Suprapubic skin (tissue), 4 donors: ENCODE measurements at places on chromosomes 1 and 21.

GRCh38 chr1:164731161-164731876, 172.3 kb downstream of the PBX1 start:
- DNase-seq, result no peak
- H3K27ac ChIP-seq, result no peak overlapping the region
- H3K4me3 ChIP-seq, result no peak overlapping the region
- no peaks in the 10 kb centered on the region for H3K36me3 ChIP-seq
- peaks cover 4% of the 10 kb centered on the region for H3K4me1 ChIP-seq

DNA sequence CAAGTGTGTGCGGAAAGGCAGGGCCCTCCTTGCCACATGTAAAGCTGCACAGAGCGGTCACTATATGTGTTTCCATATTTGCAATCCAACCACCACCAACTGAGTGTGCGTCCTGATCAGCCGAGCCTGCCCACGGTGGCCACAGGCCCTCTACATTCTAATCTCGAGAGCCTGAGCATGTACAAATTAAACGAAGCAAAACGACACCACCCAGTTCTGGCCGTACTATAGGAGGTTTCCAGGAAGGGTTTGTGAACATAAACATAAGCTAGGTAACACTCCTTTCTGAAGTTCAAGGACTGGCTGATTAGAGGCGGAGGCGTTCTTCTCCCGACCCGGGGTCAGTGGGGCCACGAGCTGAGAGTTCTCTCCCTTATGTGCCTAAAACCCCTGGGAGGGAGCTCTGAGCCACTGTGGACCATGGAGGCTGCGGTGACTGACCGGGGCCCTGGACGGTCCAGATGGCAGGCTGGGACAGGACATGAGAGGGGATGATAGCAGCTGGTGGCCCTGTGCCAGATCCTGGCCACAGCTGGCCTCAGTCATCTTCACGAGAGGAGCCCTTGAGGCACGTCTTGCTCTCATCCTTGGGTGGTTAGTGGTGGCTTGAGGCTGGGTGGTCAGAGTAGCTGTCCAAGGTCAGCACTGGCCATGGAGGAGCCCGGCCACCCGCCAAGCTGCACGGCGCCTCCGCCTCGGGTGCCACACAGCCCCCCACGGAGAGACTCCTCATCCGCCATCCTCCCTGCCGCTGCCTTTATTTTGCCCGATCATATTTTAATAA, 39.1 kb upstream of the TRAPPC10 start:
- H3K27me3 ChIP-seq, result no peaks in the 10 kb centered on the region
- H3K4me3 ChIP-seq, result no peak overlapping the region
- peaks cover 8% of the 10 kb centered on the region for H3K4me1 ChIP-seq
- no peak for DNase-seq
- H3K36me3 ChIP-seq, result peaks cover 60% of the 10 kb centered on the region
- no peak overlapping the region for H3K27ac ChIP-seq

- H3K4me1 ChIP-seq, result no peaks in the 10 kb centered on the region
- H3K36me3 ChIP-seq, result no peaks in the 10 kb centered on the region
- no peak overlapping the region for H3K27ac ChIP-seq
- no peak for DNase-seq
- no peaks in the 10 kb centered on the region for H3K27me3 ChIP-seq
Observed at GRCh38 chr1:152699746-152700145, 1.6 kb downstream of the LCE2A start.

DNA sequence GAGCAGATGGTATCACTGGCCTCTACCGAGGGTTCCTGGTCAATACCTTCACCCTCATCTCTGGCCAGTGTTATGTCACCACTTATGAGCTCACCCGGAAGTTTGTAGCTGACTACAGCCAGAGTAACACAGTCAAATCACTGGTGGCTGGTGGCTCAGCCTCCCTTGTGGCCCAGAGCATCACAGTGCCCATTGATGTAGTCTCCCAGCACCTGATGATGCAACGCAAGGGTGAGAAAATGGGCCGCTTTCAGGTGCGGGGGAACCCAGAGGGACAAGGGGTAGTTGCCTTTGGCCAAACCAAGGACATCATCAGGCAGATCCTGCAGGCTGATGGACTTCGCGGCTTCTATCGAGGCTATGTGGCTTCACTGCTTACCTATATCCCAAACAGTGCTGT, 6.1 kb downstream of the SLC25A44 start:
- H3K27ac ChIP-seq, result no peak overlapping the region
- no peak for DNase-seq
- H3K36me3 ChIP-seq, result peaks cover 15% of the 10 kb centered on the region
- no peak overlapping the region for H3K4me3 ChIP-seq
- peaks cover 10% of the 10 kb centered on the region for H3K4me1 ChIP-seq
- no peaks in the 10 kb centered on the region for H3K27me3 ChIP-seq

GRCh38 chr1:159581422-159581821, 6.2 kb upstream of the APCS start:
- no peaks in the 10 kb centered on the region for H3K27me3 ChIP-seq
- H3K27ac ChIP-seq, result no peak overlapping the region
- no peak for DNase-seq
- H3K4me1 ChIP-seq, result no peaks in the 10 kb centered on the region

- DNase-seq, result no peak
- no peaks in the 10 kb centered on the region for H3K27me3 ChIP-seq
- H3K4me1 ChIP-seq, result peaks cover 22% of the 10 kb centered on the region
- peaks cover 23% of the 10 kb centered on the region for H3K36me3 ChIP-seq
- no peak overlapping the region for H3K4me3 ChIP-seq
Observed at GRCh38 chr1:5944843-5945167, 47.4 kb downstream of the NPHP4 start.

GRCh38 chr21:25541042-25541441, 66.2 kb downstream of the MRPL39 start:
- H3K27ac ChIP-seq, result no peak overlapping the region
- DNase-seq, result no peak
- no peaks in the 10 kb centered on the region for H3K36me3 ChIP-seq
- H3K4me3 ChIP-seq, result no peak overlapping the region
- H3K27me3 ChIP-seq, result no peaks in the 10 kb centered on the region
- H3K4me1 ChIP-seq, result no peaks in the 10 kb centered on the region

- H3K36me3 ChIP-seq, result no peaks in the 10 kb centered on the region
- H3K4me3 ChIP-seq, result peak overlapping the region; percentile 22
- no peak for DNase-seq
- H3K27me3 ChIP-seq, result no peaks in the 10 kb centered on the region
- peaks cover 64% of the 10 kb centered on the region for H3K4me1 ChIP-seq
Observed at GRCh38 chr1:61120246-61120840, 38.0 kb downstream of the NFIA start.

DNA sequence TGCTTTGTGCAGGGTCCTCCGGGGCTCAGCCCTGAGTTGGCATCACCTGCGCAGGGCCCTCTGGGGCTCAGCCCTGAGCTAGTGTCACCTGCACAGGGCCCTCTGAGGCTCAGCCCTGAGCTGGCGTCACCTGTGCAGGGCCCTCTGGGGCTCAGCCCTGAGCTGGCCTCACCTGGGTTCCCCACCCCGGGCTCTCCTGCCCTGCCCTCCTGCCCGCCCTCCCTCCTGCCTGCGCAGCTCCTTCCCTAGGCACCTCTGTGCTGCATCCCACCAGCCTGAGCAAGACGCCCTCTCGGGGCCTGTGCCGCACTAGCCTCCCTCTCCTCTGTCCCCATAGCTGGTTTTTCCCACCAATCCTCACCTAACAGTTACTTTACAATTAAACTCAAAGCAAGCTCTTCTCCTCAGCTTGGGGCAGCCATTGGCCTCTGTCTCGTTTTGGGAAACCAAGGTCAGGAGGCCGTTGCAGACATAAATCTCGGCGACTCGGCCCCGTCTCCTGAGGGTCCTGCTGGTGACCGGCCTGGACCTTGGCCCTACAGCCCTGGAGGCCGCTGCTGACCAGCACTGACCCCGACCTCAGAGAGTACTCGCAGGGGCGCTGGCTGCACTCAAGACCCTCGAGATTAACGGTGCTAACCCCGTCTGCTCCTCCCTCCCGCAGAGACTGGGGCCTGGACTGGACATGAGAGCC, 22.7 kb downstream of the COL6A1 start:
- H3K27ac ChIP-seq, result no peak overlapping the region
- peak; percentile 74 for DNase-seq
- H3K36me3 ChIP-seq, result peaks cover 46% of the 10 kb centered on the region
- H3K4me3 ChIP-seq, result no peak overlapping the region
- no peaks in the 10 kb centered on the region for H3K4me1 ChIP-seq

- DNase-seq, result peak; percentile 20
- no peaks in the 10 kb centered on the region for H3K4me1 ChIP-seq
- H3K27me3 ChIP-seq, result peaks cover 84% of the 10 kb centered on the region
- H3K4me3 ChIP-seq, result no peak overlapping the region
- H3K36me3 ChIP-seq, result no peaks in the 10 kb centered on the region
Observed at GRCh38 chr1:11487196-11487751, 8.3 kb downstream of the DISP3 start.

DNA sequence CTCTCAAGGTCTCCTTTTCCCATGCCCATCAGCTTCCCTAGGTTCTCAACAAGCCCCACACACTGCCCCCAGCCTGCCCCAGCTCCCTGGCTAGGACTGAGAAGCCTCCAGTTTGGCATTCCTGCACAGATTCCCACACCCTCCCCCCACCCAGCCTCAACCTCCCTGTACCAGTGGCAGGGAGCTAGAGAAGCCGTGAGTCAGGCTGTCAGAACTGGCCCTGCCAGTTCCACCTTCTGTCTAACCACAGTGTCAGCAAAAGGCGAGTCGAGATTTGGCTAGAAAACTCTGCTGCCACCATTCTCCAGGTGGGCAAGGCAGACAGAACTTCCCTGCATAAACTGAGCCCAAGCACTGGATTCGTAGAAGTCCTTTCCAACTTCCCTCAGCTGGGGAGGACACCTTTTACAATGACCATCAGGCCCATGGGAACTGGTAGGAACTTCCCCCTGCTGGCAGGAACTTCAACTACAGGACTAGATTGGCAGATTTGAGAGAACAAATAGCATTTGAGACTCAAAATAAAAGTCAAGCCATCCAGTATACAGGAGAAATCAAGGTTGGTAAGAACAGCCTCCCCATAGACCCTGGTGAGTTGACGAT, 31.0 kb downstream of the TNNT2 start:
- H3K4me1 ChIP-seq, result peaks cover 40% of the 10 kb centered on the region
- H3K27ac ChIP-seq, result peak overlapping the region; percentile 66
- no peak for DNase-seq

GRCh38 chr1:171935086-171935485, 93.8 kb downstream of the DNM3 start:
- no peaks in the 10 kb centered on the region for H3K27me3 ChIP-seq
- H3K27ac ChIP-seq, result no peak overlapping the region
- no peaks in the 10 kb centered on the region for H3K4me1 ChIP-seq
- no peak for DNase-seq
- H3K36me3 ChIP-seq, result no peaks in the 10 kb centered on the region
- H3K4me3 ChIP-seq, result no peak overlapping the region

DNA sequence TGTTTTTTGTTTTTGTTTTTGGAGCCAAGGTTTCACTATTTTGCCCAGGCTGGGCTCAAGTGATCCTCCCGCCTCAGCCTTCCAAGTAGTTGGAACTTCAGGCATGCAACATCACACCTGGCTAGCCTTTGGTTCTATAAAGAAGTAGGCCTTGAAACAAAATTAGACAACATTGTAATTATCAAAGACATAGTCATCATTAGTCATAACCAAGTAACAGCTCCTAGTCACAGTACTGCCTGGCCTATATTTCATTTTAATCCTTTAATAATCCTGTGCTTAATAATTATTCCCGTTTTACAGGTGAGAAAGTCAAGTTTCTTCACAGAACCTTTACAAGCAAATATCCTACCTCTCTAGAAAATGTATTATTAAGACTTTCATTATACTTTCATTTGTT, 52.3 kb upstream of the TBX15 start:
- no peaks in the 10 kb centered on the region for H3K27me3 ChIP-seq
- peaks cover 19% of the 10 kb centered on the region for H3K36me3 ChIP-seq
- no peak overlapping the region for H3K4me3 ChIP-seq
- H3K4me1 ChIP-seq, result peaks cover 1% of the 10 kb centered on the region
- no peak for DNase-seq
- H3K27ac ChIP-seq, result no peak overlapping the region

DNA sequence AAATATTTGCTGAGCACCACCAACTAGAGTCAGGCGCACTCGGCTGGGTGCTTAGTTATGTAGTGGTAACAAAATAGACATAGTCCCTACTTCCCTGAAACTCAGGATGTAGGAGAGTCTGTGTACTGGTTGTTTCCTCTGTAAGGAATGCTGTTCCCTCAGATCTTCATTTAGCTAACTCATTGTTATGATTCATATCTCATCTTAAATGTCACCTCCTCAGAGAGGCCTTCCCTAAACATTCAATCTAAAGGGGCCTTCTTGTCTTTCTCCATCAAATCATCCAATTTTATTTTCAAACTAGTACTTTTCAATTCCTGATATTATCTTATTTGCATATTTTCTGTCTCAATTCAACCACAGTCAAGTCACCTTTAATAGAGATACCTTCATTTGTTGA, 132.9 kb downstream of the PIK3R3 start:
- no peak for DNase-seq
- H3K4me3 ChIP-seq, result no peak overlapping the region
- no peak overlapping the region for H3K27ac ChIP-seq

- no peaks in the 10 kb centered on the region for H3K27me3 ChIP-seq
- H3K27ac ChIP-seq, result peak overlapping the region; percentile 87
- H3K4me1 ChIP-seq, result peaks cover 42% of the 10 kb centered on the region
Observed at GRCh38 chr1:228737601-228738041, 2.3 kb downstream of the RHOU start.

DNA sequence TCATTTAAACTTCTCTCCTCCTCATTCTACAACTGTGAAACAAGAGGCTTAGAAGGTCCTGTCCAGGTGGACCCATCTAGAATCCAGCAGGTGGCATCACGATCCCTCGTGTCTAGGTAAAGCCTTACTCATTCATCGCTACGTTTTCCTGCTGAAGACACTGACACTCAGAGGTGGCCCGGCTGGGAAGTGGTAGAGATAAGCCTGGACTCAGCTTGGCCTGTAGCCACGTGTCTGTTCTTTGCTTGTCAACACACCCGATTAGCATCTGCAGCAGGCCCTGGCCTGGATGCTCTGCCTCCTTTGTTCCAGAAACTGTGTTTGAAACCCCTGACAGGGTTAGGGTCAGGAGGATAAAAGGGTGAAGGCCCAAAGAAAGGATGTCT, 43.4 kb downstream of the PARP1 start:
- no peak overlapping the region for H3K4me3 ChIP-seq
- DNase-seq, result no peak
- no peaks in the 10 kb centered on the region for H3K4me1 ChIP-seq
- H3K36me3 ChIP-seq, result peaks cover 96% of the 10 kb centered on the region
- H3K27ac ChIP-seq, result no peak overlapping the region
- no peaks in the 10 kb centered on the region for H3K27me3 ChIP-seq

DNA sequence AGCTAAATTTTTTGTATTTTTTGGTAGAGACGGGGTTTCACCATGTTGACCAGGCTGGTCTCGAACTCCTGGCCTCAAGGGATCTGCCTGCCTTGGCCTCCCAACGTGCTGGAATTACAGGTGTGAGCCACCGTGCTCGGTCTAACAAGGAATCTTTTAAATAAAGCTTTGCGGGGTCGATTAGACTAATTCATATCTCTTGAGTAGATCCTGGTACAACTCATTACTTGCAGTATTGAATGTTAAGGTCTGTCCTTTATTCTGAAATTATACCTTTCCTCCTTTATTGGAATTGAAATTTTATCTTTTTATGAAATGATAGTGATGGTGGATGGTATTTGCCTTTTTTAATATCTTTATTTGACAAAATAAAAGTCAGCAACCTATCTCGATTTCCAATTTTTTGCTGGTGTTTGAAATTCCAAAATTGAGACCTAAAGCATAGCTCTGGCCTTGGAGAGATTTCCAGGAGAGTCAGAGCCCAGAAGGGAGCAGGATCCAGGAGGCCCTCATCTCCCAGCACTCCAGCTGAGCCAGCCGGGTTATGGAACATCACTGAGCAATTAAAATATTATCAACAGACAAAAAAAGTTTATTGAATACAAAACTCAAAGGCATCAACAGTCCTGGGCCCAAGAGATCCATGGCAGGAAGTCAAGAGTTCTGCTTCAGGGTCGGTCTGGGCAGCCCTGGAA, 4.7 kb downstream of the S100A2 start:
- H3K27me3 ChIP-seq, result no peaks in the 10 kb centered on the region
- H3K4me3 ChIP-seq, result no peak overlapping the region
- no peak for DNase-seq
- H3K36me3 ChIP-seq, result no peaks in the 10 kb centered on the region
- no peak overlapping the region for H3K27ac ChIP-seq
- peaks cover 27% of the 10 kb centered on the region for H3K4me1 ChIP-seq
